Activated CD8-positive, alpha-beta memory T cell treated with anti-CD3 and anti-CD28 coated beads, Interleukin-2, amount 10 ng/mL, durations not matched to agents 7 days and 5 days (primary cell): ENCODE measurements at places on chromosomes 16 and 17. TPM values are rescaled to one million over a fixed set of nuclear protein-coding genes. Genes with fewer than 3 reads are reported as not detected.
A peak's percentile ranks its signal among the peaks of the same experiment; 100 is the strongest.

- peak overlapping the region; percentile 81 for H3K27ac ChIP-seq
- H3K4me1 ChIP-seq, result peaks cover 55% of the 10 kb centered on the region
- H3K4me3 ChIP-seq, result peak overlapping the region; percentile 77
- peaks cover 31% of the 10 kb centered on the region for H3K36me3 ChIP-seq
- peak; percentile 63 for DNase-seq
Observed at GRCh38 chr16:66605177-66605978, 874 bp downstream of the CMTM3 start.

The KRTAP3-2 gene
- not detected for total RNA-seq

DNA sequence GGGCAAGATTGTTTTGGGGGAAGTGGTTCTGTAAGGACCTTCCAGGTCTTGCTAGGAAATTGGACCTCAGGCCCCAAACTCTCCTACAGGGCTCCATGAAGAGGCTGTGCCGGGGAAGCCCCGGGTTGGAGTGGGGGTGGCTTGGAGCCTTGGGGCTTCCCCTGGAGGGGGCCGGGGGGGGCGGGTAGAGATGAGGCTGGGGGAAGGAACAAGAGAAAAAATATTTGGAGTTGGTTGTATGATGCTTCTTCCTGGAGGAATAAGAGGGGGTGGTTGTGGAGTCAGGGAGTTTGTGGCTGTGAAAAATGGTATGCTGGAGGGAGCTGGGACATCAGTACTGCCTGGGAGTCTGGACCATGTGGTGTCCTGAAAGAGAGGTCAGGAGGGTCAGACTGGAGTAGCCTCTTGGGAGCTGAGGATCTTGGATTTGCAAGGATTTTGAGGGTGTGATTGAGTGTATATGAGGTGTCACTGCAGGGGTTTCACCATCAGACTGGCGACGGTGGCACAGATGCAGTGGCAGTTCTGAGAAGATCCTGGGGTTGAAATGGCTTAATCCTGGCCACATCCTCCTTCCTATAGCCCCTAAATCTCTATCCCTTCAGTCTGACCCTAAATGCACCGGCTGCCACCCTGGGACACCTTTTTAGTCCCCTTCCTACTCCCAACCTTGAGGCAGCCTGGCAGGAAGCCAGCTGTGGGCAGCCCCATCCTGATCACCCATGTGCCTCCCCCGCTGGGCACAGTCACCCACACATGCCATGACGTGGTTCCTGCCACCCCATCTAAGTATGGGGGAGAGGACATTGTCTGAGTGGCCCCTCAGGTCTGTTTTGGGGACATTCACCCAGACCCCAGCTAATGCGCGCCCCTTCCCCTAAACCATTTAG, 10.9 kb downstream of the RARA start:
- H3K4me3 ChIP-seq, result peak overlapping the region; percentile 94
- no peaks in the 10 kb centered on the region for H3K27me3 ChIP-seq
- peaks cover 3% of the 10 kb centered on the region for H3K36me3 ChIP-seq

DNA sequence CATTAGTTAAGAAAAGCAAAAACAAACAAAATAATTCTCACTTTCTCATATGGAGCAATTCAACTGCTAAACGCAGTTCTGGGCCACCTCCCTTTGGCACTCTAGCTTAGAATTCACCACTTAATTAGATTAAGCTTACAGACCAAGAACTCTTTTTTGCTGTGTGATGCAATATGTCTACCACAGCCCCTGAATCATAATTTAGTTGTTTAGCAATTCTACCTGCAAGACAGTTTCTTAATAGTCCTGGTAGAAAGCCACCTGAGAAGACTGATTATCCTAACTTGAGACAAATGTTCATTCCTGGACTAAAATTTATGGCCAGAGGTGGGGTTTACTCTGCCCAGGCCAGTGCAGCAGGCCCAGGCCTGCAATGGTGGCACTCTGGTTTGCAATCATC, 205.9 kb downstream of the HS3ST3A1 start:
- H3K27ac ChIP-seq, result no peak overlapping the region
- H3K4me3 ChIP-seq, result no peak overlapping the region
- H3K27me3 ChIP-seq, result no peaks in the 10 kb centered on the region
- no peak for DNase-seq
- H3K4me1 ChIP-seq, result no peaks in the 10 kb centered on the region

GRCh38 chr16:68399456-68399855, 48.9 kb downstream of the SMPD3 start:
- peaks cover 34% of the 10 kb centered on the region for H3K4me1 ChIP-seq
- no peak for DNase-seq
- H3K27me3 ChIP-seq, result peaks cover 17% of the 10 kb centered on the region

The TBC1D3 gene
- 2.6 TPM for total RNA-seq

- DNase-seq, result peak; percentile 77
- peaks cover 2% of the 10 kb centered on the region for H3K27me3 ChIP-seq
- H3K4me3 ChIP-seq, result no peak overlapping the region
- H3K27ac ChIP-seq, result peak overlapping the region; percentile 37
- no peaks in the 10 kb centered on the region for H3K36me3 ChIP-seq
Observed at GRCh38 chr16:9134739-9135138, 43.3 kb downstream of the HAPSTR1 start.

DNA sequence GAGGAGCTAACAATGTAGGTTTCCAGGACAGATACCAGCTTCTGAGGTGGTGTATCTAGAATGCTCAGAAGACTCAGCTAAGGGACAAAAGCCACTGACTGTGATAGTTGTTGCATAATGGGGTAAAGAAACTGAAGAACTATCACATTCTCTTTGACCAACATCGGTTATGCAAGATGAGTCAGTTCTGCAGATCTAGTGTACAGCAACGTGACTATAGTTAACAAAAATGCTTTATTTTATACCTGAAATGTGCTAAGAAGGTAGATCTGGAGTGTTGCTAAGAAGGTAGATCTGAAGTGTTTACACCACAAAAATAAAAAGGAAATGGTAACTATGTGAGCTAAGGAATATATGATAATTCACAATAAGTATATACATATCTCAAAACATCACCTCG, 2.5 kb downstream of the KRTAP9-6 start:
- H3K4me1 ChIP-seq, result no peaks in the 10 kb centered on the region
- H3K36me3 ChIP-seq, result no peaks in the 10 kb centered on the region
- H3K27me3 ChIP-seq, result peaks cover 10% of the 10 kb centered on the region
- no peak overlapping the region for H3K27ac ChIP-seq

DNA sequence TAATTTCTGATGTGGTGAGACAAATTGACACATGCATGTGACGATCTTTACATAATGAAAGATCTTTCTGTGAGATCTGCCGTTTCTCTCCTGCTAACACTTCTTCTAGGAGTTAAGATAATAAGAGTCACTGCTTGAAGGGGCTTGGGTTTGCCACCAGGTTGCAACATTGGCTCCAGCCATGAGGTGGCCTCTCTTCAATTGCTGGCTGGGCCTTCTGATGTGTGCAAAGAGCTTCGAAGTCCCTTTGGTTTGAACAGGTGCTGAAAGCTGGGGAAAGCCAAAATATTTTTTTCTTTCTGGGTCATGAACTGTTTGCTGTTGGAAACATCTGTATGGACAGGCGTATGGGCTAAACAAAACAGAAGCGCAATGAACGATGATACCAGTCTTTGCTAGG, 204.1 kb upstream of the SALL1 start:
- H3K4me1 ChIP-seq, result no peaks in the 10 kb centered on the region
- no peak overlapping the region for H3K4me3 ChIP-seq
- no peaks in the 10 kb centered on the region for H3K27me3 ChIP-seq
- H3K27ac ChIP-seq, result no peak overlapping the region
- no peaks in the 10 kb centered on the region for H3K36me3 ChIP-seq

DNA sequence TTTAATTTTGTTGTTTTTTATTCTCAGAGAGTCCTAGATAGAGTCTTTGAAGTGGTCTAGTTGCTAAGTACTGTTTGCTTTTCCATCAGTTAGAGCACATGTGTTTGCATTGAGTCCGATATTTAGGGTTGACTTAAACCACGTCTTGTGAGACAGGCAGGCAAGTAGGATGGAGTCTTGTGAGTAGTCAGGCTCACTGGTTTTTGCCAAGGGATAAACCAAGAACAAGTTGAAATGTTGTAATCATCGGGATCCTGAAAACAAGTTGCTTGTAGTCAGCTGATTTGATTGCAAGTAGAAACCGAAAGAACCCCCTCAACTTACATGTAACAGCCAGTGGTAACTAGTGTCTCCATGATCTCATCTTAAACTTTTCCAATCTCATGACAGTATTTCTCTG, 17.2 kb downstream of the ATP6V0A1 start:
- H3K27me3 ChIP-seq, result peaks cover 16% of the 10 kb centered on the region
- no peak overlapping the region for H3K4me3 ChIP-seq
- DNase-seq, result no peak
- peaks cover 4% of the 10 kb centered on the region for H3K36me3 ChIP-seq
- H3K27ac ChIP-seq, result no peak overlapping the region

- H3K4me3 ChIP-seq, result no peak overlapping the region
- no peak for DNase-seq
- H3K27ac ChIP-seq, result no peak overlapping the region
- no peaks in the 10 kb centered on the region for H3K36me3 ChIP-seq
Observed at GRCh38 chr16:27597361-27597760, 47.4 kb downstream of the KATNIP start.

The CCL4 gene
- total RNA-seq, result 367 TPM

The PIMREG gene
- 17.0 TPM for total RNA-seq

DNA sequence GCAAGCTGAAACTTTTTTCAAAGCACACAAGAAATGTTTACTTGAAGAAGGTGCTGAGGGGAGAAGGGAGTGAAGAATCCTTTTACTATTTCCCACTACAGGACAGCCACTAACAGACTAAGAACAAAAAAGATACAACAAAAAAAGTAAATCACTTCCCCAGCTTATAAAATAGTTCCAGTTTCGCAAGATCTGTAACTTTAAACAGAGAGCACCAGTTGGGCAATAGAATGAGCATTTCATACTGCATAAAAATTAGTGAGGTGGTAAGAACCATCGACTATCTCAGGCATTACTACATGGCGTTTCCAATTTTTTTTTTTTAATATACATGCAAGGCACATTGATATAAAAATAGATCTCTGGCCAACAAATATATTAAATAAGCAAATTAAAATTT, 11.1 kb downstream of the CRYBA1 start:
- no peak overlapping the region for H3K27ac ChIP-seq
- H3K4me3 ChIP-seq, result no peak overlapping the region
- DNase-seq, result no peak

- peaks cover 12% of the 10 kb centered on the region for H3K4me1 ChIP-seq
- DNase-seq, result no peak
- H3K4me3 ChIP-seq, result no peak overlapping the region
Observed at GRCh38 chr17:30415491-30415890, 36.8 kb downstream of the CPD start.

The FZD2 gene
- total RNA-seq, result not detected

GRCh38 chr16:67928561-67929364, 2.9 kb downstream of the CTRL start:
- no peaks in the 10 kb centered on the region for H3K27me3 ChIP-seq
- H3K27ac ChIP-seq, result peak overlapping the region; percentile 6
- DNase-seq, result peak; percentile 86
- H3K4me3 ChIP-seq, result no peak overlapping the region
- peaks cover 3% of the 10 kb centered on the region for H3K36me3 ChIP-seq
- H3K4me1 ChIP-seq, result no peaks in the 10 kb centered on the region

The RNF222 gene
- total RNA-seq, result 0.20 TPM

DNA sequence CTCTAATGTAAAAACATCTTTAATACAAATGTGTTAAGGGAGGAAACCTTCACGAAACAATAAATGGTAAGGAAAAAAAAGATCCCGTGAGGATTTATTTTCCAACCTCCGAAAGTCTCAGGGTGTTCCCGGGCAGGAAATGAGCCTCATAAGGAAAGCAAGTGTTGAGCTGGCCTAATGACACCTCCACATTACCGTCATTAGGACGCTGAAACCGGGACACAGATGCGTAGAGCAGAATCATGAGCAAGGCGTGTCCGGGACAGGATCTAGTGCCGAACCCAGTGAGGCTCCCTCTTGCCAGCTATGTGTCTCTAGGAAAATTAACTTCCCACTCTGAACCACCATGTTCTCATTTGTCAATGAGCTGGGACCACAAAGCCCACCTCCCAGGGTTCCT, 22.7 kb upstream of the CYTH1 start:
- peaks cover 55% of the 10 kb centered on the region for H3K4me1 ChIP-seq
- peak overlapping the region; percentile 88 for H3K27ac ChIP-seq
- H3K27me3 ChIP-seq, result no peaks in the 10 kb centered on the region
- H3K36me3 ChIP-seq, result peaks cover 53% of the 10 kb centered on the region

DNA sequence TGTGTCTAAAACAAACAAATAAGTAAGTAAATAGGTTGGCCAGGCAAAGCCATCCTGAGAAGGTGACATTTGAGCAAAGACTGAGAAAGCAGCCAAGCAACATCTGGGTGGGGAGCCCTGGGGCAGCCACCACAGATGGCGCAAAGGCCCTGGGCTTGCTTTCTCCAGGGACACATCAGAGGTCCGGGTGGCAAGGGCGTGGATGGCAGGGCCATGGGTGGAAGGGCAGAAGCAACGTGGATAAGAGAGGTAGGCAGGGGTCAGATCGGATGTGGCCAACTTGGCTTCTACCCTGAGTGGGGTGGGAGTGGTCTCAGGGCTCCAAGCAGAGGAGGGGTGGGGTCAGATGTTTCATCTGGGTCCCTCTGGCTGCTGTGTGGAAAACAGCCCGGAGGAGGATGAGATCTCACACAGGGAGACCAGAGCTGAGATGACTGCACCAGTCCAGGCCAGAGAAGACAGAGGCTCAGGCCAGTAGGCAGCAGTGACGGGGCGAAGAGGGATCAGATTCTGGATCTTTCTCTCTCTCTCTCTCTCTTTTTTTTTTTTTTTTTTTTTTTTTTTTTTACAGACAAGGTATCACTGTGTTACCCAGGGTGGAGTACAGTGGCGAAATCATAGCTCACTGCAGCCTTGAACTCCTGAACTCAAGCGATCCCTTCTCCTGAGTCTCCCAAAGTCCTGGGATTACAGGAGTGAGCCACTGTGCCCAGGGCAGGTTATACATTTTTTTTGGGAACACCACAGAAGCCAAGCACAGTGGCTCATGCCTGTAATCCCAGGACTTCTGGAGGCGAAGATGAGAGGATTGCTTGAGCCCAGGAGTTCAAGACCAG, 6.1 kb upstream of the SPN start:
- no peak overlapping the region for H3K27ac ChIP-seq
- no peaks in the 10 kb centered on the region for H3K27me3 ChIP-seq
- no peaks in the 10 kb centered on the region for H3K36me3 ChIP-seq
- no peak for DNase-seq
- no peak overlapping the region for H3K4me3 ChIP-seq
- H3K4me1 ChIP-seq, result peaks cover 14% of the 10 kb centered on the region

GRCh38 chr17:30922235-30923030, 688 bp downstream of the ADAP2 start:
- H3K36me3 ChIP-seq, result no peaks in the 10 kb centered on the region
- H3K4me1 ChIP-seq, result peaks cover 8% of the 10 kb centered on the region
- no peak overlapping the region for H3K27ac ChIP-seq
- DNase-seq, result no peak
- H3K4me3 ChIP-seq, result peak overlapping the region; percentile 21
